ENCODE measurements at places on chromosomes 1 and 21.

DNA sequence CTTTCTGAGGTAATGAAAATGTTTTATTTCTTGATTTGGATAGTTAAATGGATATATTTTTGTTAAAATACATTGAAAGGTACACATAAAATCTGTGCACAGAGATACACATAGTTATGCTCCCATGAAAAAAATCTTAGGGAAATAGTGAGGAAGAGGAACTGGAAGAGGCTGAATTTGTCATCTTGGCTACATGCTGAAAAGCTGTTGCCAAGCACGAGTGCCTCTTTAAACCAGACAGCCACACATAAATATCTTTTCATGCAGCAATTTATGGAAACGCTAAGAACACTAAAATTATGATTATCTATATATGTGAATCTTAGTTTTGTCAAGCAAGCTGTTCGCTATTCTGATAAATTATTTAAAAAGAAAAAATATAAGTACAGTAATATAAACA is 12.8 kb upstream of the ADAR start:
- DNase-seq = no peak

DNA sequence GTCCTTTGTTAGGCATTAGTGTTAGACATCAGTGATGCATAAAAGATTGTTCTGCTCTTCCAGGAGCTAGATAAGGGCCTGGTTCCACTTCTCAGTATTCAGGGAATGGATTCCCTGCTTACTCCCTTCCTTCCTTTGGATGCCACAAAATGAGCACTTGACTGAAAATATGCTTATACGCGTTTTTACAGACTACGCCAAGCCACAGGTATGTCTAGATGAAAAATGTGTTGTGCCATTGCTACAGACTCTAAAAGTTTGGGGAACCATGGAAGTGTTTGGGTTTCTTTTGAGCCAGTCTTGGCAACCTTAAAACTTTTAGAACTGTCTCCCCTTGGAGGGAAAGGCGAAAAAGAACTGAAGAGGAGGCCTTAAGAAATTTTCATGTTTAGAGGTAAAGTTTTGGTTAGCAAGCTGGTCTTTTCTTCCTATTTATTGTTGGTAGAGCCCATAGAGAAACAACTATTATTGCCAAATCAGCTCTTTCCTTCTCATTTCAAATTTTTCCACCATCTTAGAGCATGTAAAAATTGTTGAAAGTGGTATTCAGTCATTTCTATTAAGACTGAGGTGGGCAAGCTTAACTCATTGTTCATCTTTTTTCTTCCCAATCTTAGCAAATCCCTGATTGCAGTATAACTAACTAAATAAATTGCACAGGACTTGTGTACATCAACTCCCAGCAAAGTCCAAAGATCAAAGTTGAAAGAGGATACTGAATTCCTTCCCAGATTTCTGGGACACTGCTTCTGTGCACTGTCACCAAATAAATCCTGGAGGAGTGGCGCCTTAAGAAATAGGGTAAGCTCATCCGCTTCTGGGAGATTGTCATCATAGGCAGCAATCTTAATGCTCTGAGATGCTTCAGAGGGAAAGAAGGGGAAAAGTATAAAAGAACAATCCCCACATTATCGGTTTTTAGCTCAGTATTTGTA is 18.9 kb downstream of the FGGY start:
- DNase-seq = no peak

GRCh38 chr1:34879230-34879629 is 19.7 kb upstream of the SMIM12 start:
- no peak for DNase-seq

DNA sequence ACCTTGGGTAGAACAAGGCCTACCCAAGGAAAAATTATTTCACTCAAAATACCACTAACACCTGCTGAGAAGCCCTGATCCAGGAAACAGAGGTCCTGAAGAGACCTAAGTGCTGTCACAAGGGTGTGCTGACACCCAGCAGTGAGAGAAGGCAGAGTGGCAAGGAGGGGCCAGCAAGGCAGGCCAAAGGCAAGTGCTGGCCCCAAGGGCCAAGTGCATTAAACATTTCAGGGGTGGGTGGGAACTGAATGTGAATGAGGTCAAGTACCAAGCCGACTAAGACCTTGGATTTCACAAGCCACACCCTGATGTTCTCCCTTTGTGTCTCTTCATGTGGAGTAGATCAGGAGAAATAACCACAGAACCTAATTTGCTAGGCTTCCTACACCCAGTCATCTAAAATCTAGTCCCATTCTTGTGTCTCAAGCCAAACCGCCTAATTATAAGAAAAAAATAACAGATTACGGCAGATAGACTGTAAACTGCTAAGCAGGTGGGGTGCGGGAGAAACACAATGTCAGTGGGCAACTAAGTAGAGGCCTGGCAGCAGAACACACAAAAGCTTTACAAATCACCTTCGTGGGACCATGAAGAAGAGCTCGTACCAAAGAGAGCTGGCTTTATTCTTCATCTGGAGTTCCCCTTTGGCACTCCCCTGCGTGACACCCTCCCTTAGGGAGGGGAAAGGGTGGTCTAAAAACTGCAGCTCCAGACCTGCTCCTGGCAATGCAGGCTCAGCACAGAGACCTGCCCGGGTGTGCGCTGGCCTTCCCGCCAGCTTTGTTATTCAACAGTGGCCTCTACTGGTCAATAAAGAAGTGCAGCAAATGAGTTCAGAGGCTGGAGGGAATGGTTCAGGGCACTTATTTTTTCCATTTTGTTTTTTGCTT is 8.7 kb downstream of the UBE2G2 start:
- DNase-seq = peak; percentile 45
